ENCODE measurements at places on chromosomes 1 and 21.
A peak's percentile ranks its signal among the peaks of the same experiment; 100 is the strongest.

DNA sequence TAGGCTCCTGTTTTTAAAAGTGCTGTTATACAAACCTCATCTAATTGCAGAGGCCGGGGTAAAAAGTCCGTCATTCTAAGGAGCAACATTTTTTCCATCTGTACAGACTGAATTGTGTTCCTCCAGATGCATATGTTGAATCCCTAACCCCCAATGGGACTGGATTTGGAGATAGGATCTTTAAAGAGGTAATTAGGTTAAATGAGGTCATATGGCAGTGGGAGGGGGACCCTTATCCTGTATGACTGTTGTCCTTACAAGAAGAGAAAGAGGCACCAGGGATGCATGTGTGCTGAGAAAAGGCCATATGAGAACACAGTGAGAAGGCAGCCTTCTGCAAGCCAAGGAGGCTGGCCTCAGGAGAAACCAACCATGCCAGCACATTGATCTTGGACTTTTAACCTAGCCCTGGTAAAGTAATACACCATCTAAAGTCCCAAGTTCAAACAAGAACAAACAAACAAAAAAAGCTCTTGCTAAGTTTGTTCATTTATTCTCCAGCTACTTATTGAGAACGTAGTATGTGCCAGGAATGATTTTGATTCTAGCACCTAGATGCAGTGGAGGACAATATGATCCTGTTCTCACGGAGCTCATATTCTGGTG is 352.4 kb downstream of the NTNG1 start:
- no peak for DNase-seq

- no peak for DNase-seq
These were observed 57.4 kb downstream of the BRINP2 start for GRCh38 chr1:177227978-177228692.

DNA sequence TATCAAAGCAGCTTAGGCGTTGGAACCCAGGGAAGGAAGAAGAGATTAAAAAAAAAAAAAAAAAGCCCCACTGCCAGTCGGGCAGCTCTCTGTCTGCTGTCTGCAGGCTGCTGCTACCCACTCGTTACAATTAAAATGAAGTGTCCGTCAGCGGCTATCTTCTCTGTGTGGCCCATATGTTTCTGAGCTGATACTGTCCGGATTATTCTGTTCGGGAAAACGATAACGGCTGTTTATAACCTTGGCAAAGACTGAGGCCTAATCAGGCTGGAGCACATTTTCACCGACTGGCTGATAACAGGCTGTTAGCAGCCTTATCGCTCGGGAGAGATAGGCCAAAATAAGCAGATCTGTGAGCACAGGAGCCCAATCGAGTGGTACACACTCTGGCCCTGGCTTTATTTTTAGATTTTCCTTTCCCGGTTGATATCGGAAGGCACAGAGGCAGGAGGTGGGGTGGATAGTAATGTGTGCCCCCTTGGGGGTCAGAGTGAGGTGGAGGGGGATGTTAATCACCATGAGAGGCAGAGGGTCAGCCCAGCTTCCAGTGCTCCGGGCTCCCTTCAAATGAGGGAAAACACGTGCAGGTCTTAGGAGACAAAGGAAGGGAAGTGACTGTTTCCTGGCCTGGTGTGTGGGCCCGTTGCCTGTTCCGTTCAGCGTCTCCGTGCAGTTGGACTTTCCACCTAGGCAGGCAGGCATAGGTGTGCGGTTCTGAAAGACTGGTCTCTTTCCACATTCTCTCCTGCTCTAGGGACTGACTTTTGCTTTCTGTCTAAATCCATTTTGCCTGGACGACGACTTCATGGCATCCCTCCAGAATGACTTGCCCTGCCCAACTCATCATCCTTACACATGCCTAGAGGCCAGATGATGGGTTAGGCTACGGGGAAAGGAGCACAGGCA is 153.4 kb downstream of the PBX1 start:
- DNase-seq = no peak

GRCh38 chr1:167642501-167642826 is 12.4 kb downstream of the RCSD1 start:
- DNase-seq = no peak

DNA sequence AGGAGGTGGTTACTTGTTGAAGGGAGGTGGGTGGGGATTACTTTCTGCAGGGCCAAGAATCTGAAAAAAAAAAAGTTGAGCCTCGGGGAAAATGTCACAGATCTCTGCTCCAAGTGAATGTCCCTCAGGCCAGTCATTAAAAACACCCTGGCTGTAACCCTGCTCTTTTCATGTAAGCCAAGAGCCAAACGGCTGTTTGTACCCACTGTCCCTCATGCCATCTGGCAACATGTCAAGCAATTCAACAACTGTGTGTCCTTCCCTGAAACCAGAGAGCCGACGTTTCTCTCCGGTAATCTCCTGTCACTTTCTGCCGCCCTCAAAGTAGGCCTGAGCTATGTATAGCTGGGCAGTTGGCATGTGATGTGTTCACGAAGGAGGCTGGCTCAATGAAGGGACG is 14.7 kb downstream of the CASQ2 start:
- DNase-seq = no peak

GRCh38 chr1:209648346-209648745 is 3.9 kb downstream of the LAMB3 start:
- no peak for DNase-seq

DNA sequence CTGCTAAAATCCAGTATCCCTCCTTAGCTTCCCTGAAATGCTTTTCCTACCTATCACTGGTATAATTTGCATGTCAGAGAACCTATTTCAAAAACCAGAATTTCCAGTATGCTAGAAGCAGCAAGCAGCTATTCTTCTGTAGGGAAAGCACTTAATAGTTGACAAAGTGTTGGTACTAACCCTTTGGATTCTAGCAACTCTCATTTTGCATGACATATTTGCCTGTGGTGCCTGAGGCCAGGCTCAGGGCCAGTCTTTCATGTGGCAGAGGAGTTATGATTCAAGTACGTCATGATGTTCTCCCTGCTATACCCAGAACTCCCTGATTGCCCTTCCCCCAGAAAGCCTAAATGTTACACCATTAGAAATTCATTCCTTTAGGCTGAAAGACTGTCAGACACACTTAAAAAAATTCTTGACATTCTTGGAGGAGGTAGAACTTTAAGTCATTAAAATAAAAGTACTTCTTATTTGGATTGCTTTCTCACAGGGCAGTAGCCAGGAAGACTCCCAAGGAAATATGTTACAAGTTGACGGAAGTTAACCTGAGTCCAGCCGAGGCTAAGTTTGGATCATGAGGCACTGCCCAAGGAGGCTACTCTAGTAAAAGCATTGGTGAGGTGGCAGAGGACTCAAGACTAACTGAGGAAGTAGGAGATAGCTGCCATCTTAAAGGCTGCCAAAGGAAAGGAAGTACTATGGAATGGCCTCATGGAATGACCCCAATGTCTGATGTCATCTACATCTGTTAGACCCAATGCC is 298.4 kb upstream of the SPAG17 start:
- DNase-seq = no peak

DNA sequence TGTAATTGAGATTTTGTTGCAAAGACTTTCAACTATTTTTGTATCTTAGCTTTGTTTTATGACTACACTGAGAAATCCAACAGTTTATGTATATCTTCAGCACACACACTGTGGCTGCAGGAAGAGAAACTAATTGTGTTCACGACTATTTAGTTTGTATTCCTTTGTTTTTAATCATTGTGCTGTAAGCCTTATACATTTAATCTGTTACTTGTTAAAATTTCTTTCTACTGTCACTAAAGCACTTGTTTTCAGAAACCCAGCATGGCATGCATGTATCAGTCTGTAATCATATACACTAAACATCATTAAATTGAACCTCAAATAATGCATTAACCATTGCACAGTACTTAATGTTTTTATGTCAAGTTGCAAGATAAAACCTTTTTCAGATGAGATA is 656 bp downstream of the ANGPTL1 start:
- no peak for DNase-seq

GRCh38 chr1:91189096-91189495 is 167.3 kb upstream of the ZNF644 start:
- DNase-seq = no peak

DNA sequence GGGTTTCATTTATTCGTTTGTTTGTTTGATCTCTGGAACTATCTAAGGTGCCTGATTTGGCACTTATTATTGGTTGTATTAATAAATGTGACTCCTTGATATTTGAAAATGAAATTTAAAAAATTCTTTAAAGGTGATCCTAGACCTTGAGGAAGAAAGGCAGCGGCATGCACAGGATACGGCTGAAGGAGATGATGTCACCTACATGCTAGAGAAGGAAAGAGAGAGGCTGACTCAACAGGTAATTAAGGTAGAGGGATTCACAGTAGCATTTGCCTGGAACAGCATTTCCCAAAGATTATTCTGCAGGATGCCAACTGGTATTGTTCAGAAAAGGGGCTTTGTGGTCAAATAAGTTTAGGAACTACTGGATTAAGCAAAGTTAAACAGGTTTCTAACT is 54.4 kb upstream of the WNT2B start:
- DNase-seq = no peak

- no peak for DNase-seq
These were observed 45.6 kb downstream of the GLIS1 start for GRCh38 chr1:53693339-53693738.

- DNase-seq = no peak
These were observed 15.4 kb downstream of the RAP1GAP start for GRCh38 chr1:21653744-21654100.

- DNase-seq = no peak
These were observed 653.4 kb downstream of the KIF26B start for GRCh38 chr1:245807954-245808719.

- DNase-seq = no peak
These were observed 41.2 kb upstream of the ZBTB40 start for GRCh38 chr1:22410401-22410800.

DNA sequence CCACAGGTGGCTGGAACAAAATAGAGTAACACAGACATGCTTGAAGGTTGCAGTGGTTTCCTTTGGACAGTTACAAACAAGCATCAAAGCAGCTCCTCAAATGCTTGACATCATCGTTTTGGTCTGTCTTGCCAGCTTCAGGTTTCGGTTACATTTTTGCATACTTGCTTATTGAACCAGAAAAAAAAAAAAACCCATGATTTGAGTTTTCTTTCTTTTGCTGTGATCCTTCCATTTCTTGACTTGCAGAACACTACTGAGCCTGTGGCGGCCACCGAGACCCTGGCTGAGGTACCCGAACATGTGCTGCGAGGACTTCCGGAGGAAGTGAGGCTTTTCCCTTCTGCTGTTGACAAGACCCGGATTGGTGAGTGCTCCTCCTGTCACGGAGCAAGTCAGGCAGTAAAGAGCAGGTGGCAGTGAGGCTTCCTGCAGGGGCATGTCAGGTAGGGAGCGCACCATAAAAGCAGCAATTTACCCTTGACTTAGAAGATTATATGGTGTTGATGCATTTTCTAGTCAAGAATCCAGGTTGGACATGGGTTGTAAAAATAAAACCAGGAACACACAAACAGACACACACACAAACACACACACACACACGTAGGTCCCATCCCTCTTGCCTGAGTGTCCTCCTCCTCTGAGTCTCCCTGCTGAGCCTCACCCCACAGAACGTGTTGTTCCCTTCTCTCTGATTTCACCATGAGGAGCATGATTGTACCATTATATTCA is 30.9 kb downstream of the PRDM2 start:
- DNase-seq = peak; percentile 63

DNA sequence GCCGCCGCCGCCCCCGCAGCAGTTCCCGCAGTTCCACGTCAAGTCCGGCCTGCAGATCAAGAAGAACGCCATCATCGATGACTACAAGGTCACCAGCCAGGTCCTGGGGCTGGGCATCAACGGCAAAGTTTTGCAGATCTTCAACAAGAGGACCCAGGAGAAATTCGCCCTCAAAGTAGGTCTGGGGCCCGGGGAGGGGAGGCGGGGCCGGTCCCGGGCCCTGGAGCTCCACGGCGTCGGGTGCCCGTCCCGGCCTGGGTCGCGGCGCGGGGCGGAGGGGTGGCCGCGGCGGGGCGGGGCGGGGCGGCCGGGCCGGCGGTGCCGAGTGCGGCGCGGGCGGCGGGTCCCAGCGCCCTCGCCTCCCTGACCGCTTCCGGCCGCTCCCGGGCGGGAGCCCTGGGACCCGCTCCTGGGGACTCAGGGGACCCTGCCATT is 646 bp downstream of the MAPKAPK2 start:
- no peak for DNase-seq

DNA sequence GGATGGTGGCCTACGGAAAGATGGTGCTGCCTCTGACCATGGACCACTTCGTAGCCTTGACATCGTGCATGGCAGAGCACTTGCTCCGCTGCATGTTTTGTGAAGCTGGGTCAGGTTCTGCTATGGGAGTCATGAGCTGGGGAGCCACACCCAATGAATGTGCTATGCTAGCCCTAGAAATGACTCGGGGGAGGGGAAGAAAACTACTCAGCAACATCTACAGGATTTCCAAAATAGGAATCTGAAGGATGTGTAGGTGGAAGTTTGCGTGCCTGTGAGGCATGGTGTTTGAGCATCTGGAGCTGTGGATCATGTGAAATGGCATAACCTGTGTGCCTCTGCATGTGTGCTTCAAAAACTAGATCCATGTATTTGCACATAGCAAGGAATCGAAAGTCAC is 247.3 kb downstream of the CACNA1E start:
- no peak for DNase-seq

DNA sequence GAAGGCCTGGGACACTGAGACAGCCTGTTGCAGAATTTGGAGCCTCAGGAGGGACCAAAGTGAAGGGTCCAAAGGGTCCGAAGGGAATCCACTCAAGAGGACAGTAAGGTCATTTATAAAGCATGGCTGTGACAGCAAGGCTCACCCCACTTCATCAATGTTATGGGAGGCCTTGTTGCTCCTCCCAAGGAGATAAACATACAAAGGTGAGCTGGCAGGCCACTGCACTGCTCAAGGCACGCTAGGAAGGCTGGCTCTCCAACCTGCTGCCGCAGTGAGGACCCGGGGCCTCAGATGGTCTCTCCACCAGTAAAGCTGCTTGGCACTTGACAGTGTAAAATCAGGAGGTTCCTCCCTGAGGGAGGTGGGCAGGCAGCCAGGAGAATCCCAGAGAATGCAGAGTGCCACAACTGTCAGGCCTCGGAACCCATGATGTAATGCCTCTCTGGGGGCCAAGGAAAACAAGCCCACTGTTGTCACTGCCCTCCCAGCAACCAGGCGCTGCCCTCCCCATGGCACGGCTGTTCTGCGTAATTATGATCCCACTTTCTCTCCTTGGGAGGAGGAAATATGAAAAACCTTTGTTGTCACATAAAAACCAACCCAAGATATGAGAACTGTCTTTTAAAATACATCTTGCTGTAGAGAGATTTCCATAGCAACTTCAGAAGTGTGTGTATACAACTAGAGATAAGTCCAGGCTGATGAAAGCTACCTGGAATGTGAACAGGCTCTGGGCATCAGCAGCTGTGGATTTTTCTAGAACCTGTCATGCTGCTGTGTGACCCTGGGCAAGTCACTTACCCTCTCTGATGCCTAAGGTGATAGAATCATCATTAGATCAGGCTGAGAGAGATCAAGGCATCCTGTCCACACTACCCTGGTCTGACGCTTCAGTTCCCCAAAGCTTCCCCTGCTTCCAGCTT is 102.5 kb downstream of the KCNN3 start:
- DNase-seq = no peak

Measured in activated T-cell treated with anti-CD3 and anti-CD28 coated beads for 1 hour (primary cell).